Anterior cingulate cortex (tissue), 58 donors: ENCODE measurements at places on chromosomes 2 and 18.

- no peak for DNase-seq
Measured at GRCh38 chr2:7788736-7789135, 871.5 kb downstream of the RNF144A start.

GRCh38 chr2:23381084-23381483 is 3.9 kb upstream of the KLHL29 start:
- no peak for DNase-seq

GRCh38 chr2:71067567-71068217 is 756 bp upstream of the NAGK start:
- no peak for DNase-seq

DNA sequence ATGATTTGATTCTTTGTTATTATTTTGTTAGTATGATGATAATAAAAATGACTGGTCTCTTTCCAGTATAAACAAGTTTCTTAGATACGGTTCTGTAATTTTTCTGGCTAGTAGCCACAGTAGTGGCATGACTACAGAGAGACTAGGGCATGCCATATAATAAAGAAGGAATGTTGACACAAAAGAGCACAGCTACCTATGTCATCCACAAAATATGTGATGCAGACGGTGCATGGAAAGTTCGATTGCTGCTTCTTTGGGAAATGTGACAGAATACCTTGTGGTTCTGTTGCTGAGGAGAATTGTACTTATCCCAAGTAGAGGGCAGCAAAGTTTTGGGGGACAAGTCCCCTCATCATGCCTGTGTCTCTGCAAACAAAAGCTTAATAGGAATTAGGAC is 26.1 kb upstream of the SETBP1 start:
- no peak for DNase-seq

- DNase-seq = no peak
Measured at GRCh38 chr2:112345030-112346027, 69.9 kb downstream of the ZC3H6 start.

GRCh38 chr2:72136933-72137497 is 10.6 kb downstream of the CYP26B1 start:
- DNase-seq = no peak

DNA sequence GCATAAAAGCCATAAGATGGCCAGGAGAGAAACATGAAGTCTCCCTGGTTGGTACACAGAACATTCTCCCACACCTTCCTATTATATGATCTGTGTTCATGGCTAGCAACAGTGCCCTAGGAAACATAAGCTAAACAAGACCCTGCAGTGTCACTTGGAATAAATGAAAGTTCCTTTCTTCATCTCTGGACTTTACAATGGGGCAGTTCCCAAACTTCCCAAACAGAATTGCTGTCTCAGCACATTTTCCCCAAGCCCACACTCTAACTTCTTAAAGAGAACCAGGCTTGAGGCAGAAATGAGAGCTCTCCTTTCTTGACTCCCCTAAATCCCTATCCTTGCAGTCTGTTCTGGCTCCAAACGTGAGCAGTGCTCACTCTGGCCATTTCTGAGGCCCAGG is 173.2 kb upstream of the CREB1 start:
- DNase-seq = no peak

GRCh38 chr2:125644257-125644656 is 1011.7 kb upstream of the GYPC start:
- no peak for DNase-seq

GRCh38 chr2:226159875-226160479 is 639.6 kb downstream of the IRS1 start:
- no peak for DNase-seq

- no peak for DNase-seq
Measured at GRCh38 chr2:74538881-74539339, 9.2 kb downstream of the HTRA2 start.

DNA sequence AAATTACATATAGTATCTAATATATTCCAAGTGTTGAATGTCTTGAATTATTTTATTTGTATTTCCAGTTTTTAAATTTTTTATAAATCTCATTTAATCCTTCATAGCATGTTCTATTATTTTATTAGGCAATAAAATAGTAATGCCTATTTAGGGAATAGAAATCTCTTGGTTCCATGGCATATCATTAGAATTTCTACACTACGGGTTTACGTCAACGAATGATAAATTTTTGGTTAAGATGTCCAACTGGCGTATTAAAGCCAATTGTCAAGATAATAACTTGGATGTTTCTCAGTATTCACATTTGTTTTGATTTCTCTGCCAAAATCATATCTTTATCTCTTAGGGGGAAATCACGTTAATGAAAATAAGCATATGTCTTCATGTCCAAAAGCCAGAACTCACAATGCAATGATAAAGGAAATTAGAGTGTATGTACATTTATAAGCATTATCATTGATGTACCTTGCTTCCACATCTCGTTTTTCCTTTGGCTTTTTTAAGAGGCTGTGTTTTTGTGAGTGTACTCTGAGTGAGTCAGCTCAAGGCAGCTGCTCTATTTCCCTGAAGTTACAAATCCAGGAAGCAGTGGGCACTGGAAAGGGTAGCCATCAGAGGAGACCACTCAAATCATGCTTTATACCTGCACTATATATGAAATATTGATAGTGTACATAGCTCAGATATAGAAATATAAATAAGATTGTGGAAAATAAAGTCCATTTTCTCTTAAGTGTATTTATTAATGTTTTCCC is 115.8 kb upstream of the PDE1A start:
- DNase-seq = no peak

DNA sequence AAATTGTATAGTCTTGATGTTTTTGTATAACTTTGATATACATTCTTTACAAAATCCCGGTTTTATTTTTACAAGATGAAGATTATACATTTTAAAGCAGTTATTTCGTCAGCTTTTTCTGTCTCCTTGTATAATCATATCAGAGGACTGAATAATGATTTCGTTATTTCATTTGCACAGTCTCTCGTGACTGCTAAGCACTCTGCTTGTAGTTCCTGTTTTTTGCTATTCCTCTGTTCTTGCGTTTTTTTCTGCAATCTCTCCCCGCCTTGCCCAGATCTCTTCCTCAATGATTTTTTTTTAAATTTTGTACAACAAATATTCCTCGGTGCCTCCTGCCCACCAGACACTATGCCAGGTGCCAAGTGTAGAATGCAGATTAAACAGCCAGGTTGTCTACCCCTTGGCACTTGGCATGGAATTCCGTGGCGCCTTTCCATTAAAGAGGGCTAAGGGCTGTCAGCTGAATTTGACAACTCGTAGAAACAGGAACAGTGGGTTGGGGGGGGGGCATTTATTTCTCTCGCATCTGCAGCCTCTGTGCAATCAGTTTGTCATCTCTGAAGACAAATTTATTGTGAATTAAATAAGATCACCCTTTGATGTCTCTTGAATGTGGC is 69.6 kb downstream of the KLHL29 start:
- no peak for DNase-seq

DNA sequence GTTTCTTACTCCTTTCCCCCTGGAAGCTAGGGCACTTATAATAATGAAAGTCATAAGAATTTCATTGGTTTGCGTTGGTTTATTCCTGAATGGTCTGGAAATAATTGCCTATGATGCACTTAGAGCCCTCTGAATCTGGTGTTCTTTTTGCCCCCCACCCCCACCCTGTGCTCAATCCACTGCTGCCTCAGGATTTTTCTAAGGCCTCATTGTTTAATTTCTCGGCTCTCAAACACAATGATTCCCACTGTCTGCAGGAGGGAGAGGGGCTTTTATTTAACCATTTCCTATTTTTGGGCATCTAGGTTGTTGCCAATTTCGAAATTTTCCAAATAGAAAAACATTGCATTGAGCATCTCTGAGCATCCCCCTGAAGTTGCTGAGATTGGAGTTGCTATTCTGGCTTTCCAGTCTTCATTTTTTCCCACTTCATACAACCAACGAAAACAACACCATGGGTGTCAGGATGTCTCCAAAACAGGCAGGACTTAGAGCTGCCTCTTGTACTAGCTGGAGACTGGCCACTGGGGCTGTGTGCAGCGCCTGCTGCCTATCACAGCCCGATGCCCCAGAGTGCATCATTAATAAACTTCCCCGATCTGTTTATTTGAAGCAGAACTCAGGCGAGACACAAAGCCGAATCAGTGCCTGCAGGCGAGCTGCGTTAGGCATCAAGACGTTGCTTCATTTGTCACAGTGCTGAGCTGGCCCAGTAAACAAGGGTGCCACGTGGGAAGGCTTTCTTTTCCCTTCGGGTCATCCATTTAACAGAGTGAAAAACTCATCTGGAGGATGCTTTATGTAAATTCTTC is 1.8 kb upstream of the PCARE start:
- DNase-seq = peak; percentile 43
